ENCODE measurements at places on chromosomes 1 and 21.

DNA sequence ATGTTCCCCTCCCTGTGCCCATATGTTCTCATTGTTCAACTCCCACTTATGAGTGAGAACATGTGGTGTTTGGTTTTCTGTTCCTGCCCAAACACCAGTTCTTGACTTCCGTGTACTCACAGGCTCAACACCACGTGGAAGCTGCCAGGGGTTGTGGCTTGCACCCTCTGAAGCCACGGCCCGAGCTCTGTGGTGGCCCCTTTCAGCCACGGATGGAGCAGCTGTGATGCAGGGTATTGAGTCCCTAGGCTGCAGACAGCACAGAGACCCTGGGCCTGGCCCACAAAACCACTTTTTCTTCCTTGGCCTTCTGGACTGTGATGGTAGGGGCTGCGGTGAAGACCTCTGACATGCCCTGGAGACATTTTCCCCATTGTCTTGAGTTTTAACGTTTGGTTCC, 111.6 kb downstream of the SYT14 start:
- DNase-seq, result no peak

DNA sequence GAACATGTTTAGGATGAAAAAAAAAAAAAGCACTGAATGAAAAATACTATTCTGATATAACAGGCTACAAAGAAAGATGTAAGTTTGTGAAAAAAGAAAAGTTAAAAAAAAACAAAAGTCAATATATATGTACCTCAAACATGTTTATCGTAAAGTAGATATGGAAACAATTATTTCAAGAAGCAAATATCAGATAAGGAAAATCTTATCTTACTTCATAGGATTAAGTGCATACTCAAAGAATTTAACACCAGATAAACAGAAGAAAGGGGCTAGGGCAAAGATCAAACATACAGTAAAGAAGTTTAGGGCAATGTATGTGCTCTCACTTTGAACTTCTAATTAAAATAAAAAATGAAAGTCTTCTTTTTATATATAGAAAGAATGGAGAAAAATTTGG, 75.3 kb downstream of the NEGR1 start:
- no peak for DNase-seq

DNA sequence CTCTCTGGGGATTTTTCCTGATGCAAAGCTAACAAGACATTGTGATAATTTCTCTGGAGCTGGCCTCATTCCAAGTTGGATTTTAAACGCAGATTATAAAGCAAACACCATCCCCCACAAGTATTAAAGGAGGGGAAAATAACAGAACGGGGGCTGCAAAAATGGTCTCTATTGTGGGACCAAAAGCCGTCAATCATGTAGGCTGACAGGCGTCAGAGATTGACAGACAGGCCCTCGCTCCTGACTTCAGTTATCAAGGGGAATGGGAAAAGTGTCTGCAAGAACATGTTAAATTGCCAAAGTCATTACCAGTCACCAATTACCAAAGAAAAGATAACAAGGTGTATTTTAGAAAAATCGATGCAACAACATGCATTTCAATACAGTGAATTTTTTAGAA, 307.4 kb upstream of the POU3F1 start:
- DNase-seq, result no peak

DNA sequence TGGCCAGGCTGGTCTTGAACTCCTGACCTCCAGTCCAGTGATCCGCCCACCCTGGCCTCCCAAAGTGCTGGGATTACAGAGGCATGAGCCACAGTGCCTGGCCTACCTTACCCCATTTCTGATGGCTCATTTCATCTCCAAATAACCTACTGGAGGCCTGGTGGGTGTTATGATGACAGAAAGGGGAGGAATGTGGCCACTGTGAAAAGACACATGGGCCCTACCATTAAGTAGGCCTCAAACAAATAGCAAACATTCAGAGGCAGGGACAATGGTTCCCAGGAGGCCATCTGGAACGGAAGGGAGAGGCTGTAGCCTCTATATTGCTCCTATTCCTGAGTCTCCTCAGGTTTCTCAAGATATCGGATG, 932 bp upstream of the FCRLA start:
- no peak for DNase-seq

GRCh38 chr1:13570924-13571323, 12.7 kb upstream of the PDPN start:
- no peak for DNase-seq

- DNase-seq, result no peak
These were observed 8.2 kb upstream of the EFHD2 start for GRCh38 chr1:15401391-15402055.

- DNase-seq, result no peak
These were observed 76.5 kb downstream of the TTLL7 start for GRCh38 chr1:83922431-83922830.

- no peak for DNase-seq
These were observed 80.3 kb upstream of the RGS4 start for GRCh38 chr1:162988869-162989268.

- no peak for DNase-seq
These were observed 767.7 kb upstream of the ADGRL2 start for GRCh38 chr1:81032973-81033425.

DNA sequence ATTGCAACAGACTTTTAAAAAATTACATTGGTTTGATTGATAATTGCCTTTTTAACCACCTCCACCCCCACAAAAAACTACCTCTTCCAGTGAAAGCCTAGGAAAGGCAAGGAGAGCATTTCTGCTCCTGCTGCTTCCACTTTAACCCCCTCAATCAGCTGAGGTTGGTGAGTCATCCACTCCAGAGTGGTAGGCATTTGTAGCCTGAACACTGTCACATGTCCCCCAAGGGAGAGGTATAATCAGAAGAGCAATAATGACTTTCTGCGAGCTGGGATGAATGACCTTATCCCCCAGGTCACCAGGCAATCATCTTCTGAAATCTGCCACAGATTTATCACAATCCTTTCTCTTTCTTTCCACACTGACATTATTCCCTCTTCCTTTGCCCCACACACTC, 126.6 kb upstream of the CAMK1G start:
- no peak for DNase-seq

GRCh38 chr21:32705139-32705538, 22.7 kb downstream of the SYNJ1 start:
- DNase-seq, result no peak

GRCh38 chr1:4728319-4729089, 74.1 kb downstream of the AJAP1 start:
- DNase-seq, result no peak

- no peak for DNase-seq
These were observed 75.8 kb downstream of the PGBD5 start for GRCh38 chr1:230350208-230350921.

- DNase-seq, result peak; percentile 60
These were observed at the start of gene VAV3 for GRCh38 chr1:107965110-107965991. VAV3 (minus strand) TSS chr1:107965180; CDS start chr1:107964869, 311 bp downstream.

- no peak for DNase-seq
These were observed 11.1 kb downstream of the PRRX1 start for GRCh38 chr1:170674986-170675385.

GRCh38 chr1:235504122-235504493, at the start of gene B3GALNT2:
B3GALNT2 (minus strand) TSS chr1:235504452; CDS start chr1:235504252, 200 bp downstream.
- no peak for DNase-seq

DNA sequence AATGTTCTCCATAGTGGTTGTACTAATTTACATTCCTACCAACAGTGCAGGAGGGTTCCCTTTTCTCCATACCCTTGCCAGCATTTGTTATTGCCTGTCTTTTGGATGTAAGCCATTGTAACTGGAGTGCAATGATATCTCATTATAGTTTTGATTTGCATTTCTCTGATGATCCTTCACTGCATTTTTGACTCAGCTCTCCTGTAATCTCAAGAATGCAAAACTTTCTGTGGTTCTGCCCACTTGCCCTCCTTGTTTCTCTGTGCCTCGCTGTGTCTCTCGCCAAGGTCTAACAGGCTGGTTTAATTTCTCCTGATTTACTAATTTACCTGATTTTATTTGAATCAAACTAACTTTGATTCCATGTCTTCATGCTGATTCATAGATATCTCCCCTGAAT, 407.9 kb downstream of the ZP4 start:
- no peak for DNase-seq

GRCh38 chr1:23254584-23254983, 37.3 kb upstream of the HTR1D start:
- no peak for DNase-seq

- DNase-seq, result no peak
These were observed 94.7 kb upstream of the SLC25A33 start for GRCh38 chr1:9444532-9444931.

GRCh38 chr1:46098027-46098712, 34.3 kb downstream of the PIK3R3 start:
- DNase-seq, result no peak

- no peak for DNase-seq
These were observed 8.6 kb downstream of the ADAMTSL4 start for GRCh38 chr1:150557813-150558212.

DNA sequence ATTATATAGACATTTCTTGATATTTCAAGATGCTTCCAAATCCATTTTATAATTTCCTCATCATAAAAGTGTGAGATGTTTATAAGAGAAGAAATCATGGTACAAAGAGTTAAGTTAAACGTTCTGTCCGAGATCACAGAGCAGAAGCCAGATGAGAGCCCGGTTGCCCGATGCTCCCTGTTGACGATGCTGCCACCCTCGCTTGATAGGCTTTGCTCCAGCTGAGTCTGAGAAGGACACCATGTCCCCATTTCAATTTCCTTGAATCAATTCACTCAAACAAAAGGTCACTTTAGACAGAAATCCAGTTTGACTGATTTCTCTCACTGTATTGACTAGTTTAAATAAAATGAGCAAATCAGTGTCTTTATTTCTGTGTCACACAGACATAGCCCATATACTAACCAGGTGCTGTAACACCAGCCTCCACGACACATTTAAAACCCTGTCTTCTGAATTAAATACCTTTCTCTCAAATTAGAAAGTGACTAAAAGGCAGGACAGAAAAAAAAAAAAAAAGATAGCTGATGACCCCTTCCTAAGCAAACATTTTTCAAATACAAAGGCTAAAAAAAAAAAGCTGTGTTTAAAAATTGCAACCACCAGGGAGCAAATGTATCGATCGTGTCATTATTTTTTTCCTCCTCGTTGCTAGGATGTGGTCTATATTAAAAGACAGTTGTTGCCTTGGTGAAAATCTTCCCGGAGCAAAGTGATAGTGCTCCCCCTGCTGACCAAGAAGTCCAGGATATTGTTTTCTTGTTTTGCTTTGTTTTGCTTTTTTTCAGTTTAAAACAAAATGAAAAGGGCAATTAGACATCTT, 35.2 kb downstream of the DNASE2B start:
- DNase-seq, result peak; percentile 42
